ENCODE measurements at places on chromosomes 3 and 15. TPM values are rescaled to one million over a fixed set of nuclear protein-coding genes. Genes with fewer than 3 reads are reported as not detected.

DNA sequence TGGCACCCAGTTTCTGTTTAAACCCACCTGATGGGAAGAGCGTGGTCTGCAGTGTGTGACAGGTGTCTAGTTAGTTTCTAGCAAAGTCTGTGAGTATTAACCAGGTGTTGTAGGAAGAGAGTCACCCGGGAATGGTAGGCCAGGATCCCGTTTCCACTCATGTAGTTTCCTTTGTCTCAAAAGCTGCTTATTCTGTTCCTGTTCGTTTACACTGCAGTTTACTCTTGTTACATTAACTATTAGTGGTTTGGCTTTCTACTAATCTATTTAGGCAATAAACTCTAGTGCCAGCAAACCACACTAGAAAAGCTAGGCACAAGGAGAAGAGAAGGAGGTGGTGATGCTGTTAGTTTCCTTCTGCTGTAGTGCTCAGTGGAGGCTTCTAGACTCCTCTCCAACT lies 32.7 kb downstream of the WDR76 start:
- peaks cover 24% of the 10 kb centered on the region for H3K36me3 ChIP-seq
- no peaks in the 10 kb centered on the region for H3K4me1 ChIP-seq
- no peak for DNase-seq
- H3K27ac ChIP-seq: no peak overlapping the region
- H3K4me3 ChIP-seq: no peak overlapping the region
- no peaks in the 10 kb centered on the region for H3K27me3 ChIP-seq

GOLGA6D gene
- not detected for total RNA-seq

GRCh38 chr3:73558727-73559075 lies 66.0 kb downstream of the PDZRN3 start:
- no peak overlapping the region for H3K27ac ChIP-seq
- no peak overlapping the region for H3K4me3 ChIP-seq
- no peak for DNase-seq
- H3K27me3 ChIP-seq: no peaks in the 10 kb centered on the region
- H3K4me1 ChIP-seq: no peaks in the 10 kb centered on the region
- H3K36me3 ChIP-seq: no peaks in the 10 kb centered on the region

DNA sequence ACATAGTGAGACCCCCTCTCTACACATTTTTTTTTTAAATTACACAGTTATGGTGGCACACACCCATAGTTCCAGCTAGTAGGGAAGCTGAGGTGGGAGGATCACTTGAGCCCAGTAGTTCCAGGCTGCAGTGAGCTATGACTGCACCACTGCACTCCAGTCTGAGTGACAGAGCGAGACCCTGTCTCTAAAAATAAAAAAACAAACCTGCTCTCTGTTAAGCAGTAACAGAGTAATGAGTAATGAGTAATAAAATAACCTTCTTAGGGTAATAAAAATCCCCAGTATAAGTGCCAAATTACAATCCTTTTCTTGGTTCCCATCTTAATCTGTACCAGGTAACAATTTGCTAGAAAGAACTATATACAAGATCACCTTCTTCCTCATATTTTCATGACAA lies 65.9 kb upstream of the PLXND1 start:
- no peaks in the 10 kb centered on the region for H3K27me3 ChIP-seq
- H3K27ac ChIP-seq: no peak overlapping the region
- H3K4me1 ChIP-seq: peaks cover 9% of the 10 kb centered on the region
- peaks cover 16% of the 10 kb centered on the region for H3K36me3 ChIP-seq

GRCh38 chr3:72682936-72683452 lies 165.3 kb downstream of the SHQ1 start:
- peaks cover 15% of the 10 kb centered on the region for H3K4me1 ChIP-seq
- no peak overlapping the region for H3K4me3 ChIP-seq
- H3K27me3 ChIP-seq: no peaks in the 10 kb centered on the region
- DNase-seq: no peak
- no peak overlapping the region for H3K27ac ChIP-seq
- no peaks in the 10 kb centered on the region for H3K36me3 ChIP-seq

Data from MCF 10A (cell line).